ENCODE measurements at places on chromosomes 11 and 22. TPM values are rescaled to one million over a fixed set of nuclear protein-coding genes. Genes with fewer than 3 reads are reported as not detected.

DNA sequence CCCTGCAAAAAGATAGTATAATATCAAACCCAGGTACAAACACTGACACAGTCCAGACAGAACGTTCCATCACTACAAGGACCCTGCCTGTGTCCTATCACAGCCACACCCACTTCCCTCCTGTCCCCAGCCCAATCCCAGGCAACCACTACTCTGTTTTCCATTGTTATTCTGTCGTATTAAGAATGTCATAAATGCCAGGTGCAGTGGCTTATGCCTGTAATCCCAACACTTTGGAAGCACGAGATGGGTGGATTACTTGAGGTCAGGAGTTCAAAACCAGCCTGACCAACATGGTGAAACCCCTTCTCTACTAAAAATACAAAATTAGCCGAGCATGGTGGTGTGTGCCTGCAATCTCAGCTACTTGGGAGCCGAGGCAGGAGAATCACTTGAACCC, 89.0 kb downstream of the TRMU start:
- peak overlapping the region; percentile 54 for H3K27ac ChIP-seq
- H3K4me3 ChIP-seq, result no peak overlapping the region
- H3K36me3 ChIP-seq, result no peaks in the 10 kb centered on the region
- no peak for DNase-seq

GRCh38 chr11:85941380-85941973, 86.3 kb downstream of the CCDC83 start:
- H3K36me3 ChIP-seq, result no peaks in the 10 kb centered on the region
- H3K27me3 ChIP-seq, result no peaks in the 10 kb centered on the region
- H3K27ac ChIP-seq, result no peak overlapping the region
- no peaks in the 10 kb centered on the region for H3K4me1 ChIP-seq

KRTAP5-10 gene
- not detected for total RNA-seq

- peaks cover 34% of the 10 kb centered on the region for H3K4me1 ChIP-seq
- no peaks in the 10 kb centered on the region for H3K27me3 ChIP-seq
- H3K36me3 ChIP-seq, result no peaks in the 10 kb centered on the region
Measured at GRCh38 chr22:37801946-37802309, 5.8 kb upstream of the GCAT start.

DNA sequence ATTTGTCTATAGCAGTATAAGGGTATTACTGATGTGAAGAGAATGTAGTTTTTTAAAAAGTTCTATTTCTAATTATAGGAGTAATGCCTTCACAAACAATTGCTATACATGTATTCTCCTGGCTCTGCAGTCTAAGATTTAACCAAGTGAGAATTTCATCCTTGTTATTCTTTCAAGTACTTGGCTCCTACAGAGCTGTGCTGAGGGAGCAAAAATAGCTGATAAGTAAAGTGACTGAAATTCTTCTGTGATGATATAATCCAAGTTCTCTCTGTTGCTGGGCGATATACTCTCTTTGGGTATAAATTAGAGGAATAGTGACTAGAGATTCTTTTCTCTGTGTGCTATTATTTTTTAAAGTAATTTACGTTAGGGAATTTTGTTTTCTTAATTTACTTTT, 68.0 kb downstream of the PGR start:
- H3K27me3 ChIP-seq, result no peaks in the 10 kb centered on the region
- no peaks in the 10 kb centered on the region for H3K36me3 ChIP-seq
- no peak overlapping the region for H3K4me3 ChIP-seq
- DNase-seq, result peak; percentile 34

- peaks cover 30% of the 10 kb centered on the region for H3K27me3 ChIP-seq
- H3K27ac ChIP-seq, result no peak within 1 kb of the TSS
- H3K36me3 ChIP-seq, result no peaks in the 10 kb centered on the region
- peak; percentile 55 for DNase-seq
Measured at GRCh38 chr22:50529897-50530579, at the start of gene TYMP. Gene TYMP (minus strand): TSS chr22:50530012. CDS start chr22:50529709, 303 bp downstream.

- peak overlapping the region; percentile 84 for H3K4me3 ChIP-seq
- H3K27ac ChIP-seq, result peak overlapping the region; percentile 99
- H3K36me3 ChIP-seq, result no peaks in the 10 kb centered on the region
- H3K27me3 ChIP-seq, result no peaks in the 10 kb centered on the region
- peaks cover 5% of the 10 kb centered on the region for H3K4me1 ChIP-seq
Measured at GRCh38 chr11:16737818-16738192, 642 bp upstream of the C11orf58 start.

Data from astrocyte (in vitro differentiated cells and primary cell).